ENCODE measurements at places on chromosomes 3 and 15. TPM values are rescaled to one million over a fixed set of nuclear protein-coding genes. Genes with fewer than 3 reads are reported as not detected.
A peak's percentile ranks its signal among the peaks of the same experiment; 100 is the strongest.

The C3orf20 gene
- total RNA-seq: not detected

The KCNH8 gene
- not detected for total RNA-seq

The B3GALNT1 gene
- total RNA-seq: 8.2 TPM

The INTS14 gene
- total RNA-seq: 33.9 TPM

DNA sequence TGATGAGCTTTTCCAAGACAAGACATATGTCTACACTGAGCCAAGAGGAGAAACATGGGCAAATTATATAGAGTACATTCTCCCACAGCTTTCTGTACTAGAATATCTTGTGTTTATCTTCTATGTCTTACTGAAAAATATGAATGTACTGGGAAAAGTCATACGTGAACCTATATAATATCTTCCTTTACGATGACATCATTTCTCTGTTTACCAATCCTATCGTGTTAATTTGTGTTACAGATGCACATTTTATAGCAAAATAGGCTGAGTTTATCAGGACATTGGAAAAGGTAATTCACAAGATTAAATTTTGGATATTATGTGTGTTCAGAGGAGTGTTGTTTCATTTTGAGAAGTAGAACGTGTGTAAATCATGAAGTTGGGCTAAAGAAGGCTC is 452.5 kb upstream of the THRB start:
- no peaks in the 10 kb centered on the region for H3K36me3 ChIP-seq
- no peaks in the 10 kb centered on the region for H3K4me1 ChIP-seq
- DNase-seq: no peak

GRCh38 chr3:108183181-108183580 is 39.0 kb downstream of the IFT57 start:
- no peak overlapping the region for H3K4me3 ChIP-seq
- peak; percentile 47 for DNase-seq
- no peak overlapping the region for H3K27ac ChIP-seq
- 0 out of 2 replicates have a peak, but pooled peaks cover 1% of the 10 kb centered on the region for H3K36me3 ChIP-seq

- H3K4me1 ChIP-seq: peaks cover 7% of the 10 kb centered on the region
- DNase-seq: peak; percentile 75
- peaks cover 27% of the 10 kb centered on the region for H3K36me3 ChIP-seq
- H3K27ac ChIP-seq: no peak overlapping the region
- H3K27me3 ChIP-seq: no peaks in the 10 kb centered on the region
Measured at GRCh38 chr3:124760601-124761000, 30.3 kb downstream of the UMPS start.

DNA sequence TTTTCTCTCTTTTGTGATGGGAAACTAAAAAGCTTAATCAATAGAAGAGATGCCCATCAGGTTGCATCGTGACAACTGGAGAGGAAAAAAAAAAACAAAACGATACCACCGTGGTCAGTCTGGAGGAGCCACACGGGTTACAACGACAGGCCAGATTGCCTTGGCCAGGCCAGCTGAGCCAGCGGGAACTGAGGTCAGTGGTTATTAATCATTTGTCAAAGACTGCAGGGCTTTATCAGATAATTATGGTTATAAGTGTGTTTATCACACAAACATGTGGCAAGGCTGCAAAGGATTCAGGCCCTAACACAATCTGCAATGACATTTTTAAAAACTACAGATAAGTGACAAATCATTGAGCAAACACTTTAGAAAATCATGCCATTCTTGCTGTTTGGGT is 135.0 kb upstream of the FAM3D start:
- H3K27ac ChIP-seq: no peak overlapping the region
- H3K4me3 ChIP-seq: no peak overlapping the region
- DNase-seq: no peak
